ENCODE measurements at places on chromosomes 7 and 10.

DNA sequence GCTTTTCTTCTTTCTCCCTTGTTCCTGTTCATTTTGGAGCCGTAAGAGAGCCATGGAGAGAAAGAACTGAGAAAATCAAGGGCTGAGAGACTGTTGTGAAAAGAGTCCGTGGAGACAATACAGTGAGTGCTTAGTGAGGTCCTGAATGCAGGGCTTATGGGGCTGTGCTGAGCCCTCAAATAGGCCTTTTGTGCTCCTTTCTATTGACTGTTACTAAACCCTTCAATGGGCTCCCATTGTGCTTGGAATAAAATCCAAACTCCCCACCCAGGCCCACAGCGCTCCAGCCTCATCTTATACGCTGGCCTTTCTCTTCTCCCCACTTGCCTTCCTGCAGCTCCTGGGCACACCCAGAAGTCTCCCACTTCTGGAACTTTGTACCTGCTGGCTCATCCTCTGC, 243.1 kb upstream of the HABP2 start:
- no peak for DNase-seq

GRCh38 chr7:116871061-116871700, 8.8 kb downstream of the CAPZA2 start:
- no peak for DNase-seq

DNA sequence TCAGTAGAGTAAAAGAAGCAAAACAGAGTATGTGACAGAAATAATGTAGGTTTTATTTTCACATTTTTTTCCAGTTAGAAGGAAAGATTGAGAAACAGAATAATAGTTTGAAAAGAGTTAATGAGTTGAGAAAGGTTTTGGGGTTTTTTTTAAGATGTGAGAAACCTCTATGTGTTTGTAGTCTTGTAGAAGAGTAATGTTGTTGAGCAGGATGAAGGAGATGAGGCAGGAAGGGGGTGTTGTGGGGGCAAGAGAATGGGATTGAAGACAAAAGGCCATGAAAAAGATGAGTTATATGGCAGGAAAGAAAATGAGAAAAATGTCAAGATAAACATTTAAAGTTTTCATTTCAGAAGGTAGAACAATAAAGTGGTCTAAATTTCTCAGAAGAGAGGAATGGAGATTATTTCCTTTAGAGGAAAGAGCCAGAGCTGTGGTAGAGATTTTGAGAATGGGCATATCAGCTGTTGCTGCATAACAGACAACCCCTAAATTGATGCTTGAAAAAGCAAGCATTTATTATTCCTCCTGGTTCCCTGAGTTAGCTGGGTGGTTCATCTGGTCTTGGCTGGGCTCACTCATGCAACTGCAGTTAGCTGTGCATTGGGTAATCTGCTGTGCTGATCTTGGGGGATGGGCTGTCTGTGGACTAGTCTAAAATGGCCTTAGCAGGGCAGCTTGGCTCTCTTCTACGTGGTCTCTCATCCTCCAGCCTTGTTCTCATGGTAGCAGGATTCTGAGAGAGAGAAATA, 27.1 kb downstream of the PCGF5 start:
- DNase-seq, result no peak

GRCh38 chr10:99430116-99430450, 341 bp downstream of the GOT1 start:
- peak; percentile 89 for DNase-seq

DNA sequence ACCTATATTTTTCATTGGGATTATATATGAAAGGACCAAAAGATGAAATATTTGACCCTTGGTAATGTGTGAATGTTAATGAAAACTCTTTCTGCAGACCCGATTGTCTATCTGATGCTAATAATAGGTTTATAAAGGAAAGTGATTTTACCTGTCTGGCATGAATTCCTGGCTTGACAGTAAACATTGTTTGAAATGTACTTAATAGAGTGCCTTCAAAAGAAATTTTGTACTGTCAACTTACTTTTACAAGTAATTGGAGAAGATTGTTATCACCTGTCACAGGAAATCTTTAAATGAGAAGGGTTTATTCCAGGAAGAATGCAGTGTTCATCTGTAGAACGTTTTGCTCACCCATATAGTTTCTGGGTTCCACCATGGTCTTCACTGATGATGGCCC, 588.2 kb downstream of the INHBA start:
- DNase-seq, result no peak

GRCh38 chr10:120345186-120345585, 111.8 kb upstream of the PLPP4 start:
- DNase-seq, result no peak
